NCI-H510A (cell line): ENCODE measurements at places on chromosomes 7 and 10.
A peak's percentile ranks its signal among the peaks of the same experiment; 100 is the strongest.

DNA sequence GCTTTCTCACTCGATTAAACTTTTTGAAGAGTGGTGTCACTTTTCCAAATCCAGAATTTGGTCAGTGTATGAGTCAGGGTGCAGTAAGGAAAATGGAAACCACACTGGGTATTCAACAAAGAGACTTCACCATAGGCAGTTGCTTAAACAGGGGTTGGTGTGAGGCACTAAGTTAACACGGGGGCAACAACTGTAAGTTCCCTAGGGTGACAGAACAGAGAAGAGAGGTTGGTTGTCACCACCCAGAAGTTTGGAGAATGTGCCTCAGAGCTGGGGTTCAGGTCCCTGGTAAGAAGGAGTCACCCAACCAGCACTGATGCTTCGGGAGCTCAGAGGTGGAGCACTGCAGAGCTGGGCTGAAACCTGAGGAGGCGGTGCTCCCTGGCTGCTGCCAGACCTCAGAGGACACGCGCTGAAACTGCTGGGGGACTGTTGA, 170.4 kb downstream of the ARID5B start:
- no peak for DNase-seq

- no peak for DNase-seq
These were observed 9.7 kb upstream of the BICC1 start for GRCh38 chr10:58502956-58503355.

- no peak for DNase-seq
These were observed 7.0 kb upstream of the HOXA11 start for GRCh38 chr7:27191833-27192545.

DNA sequence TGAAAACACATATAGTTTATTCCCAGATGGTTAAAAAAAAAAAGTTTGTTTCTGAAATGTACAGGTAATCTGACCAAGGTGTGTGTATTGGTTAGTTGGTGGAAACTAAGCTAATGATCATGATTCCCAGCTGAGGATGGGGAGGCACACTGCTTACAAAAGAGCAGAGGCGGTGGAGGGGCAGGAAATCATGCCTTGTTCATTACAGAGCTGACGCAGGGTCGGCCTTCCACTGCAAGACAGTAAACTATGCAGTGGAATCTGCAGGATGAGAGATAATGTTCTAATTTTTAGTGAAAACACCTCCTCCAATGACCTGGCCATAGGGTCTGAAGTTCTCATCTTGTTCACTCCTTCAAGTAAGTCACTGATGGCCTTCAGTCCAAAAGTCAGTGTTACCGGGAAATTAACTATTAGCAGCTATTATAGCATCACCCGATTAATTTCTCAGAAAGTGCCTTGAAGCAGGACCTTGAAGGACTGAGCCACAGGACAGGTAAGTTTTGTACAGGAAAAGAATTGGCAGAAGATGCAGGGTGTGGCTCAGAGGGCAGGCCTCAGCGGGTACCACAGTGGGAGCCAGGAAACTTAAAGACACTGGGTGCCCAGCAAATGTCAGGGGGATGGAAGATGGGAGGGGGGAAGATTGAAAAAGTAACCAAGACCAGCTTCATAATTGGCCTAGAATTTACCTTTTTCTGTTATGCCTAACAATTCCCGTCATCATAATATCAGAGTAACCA, 36.0 kb downstream of the MYOF start:
- DNase-seq, result no peak

DNA sequence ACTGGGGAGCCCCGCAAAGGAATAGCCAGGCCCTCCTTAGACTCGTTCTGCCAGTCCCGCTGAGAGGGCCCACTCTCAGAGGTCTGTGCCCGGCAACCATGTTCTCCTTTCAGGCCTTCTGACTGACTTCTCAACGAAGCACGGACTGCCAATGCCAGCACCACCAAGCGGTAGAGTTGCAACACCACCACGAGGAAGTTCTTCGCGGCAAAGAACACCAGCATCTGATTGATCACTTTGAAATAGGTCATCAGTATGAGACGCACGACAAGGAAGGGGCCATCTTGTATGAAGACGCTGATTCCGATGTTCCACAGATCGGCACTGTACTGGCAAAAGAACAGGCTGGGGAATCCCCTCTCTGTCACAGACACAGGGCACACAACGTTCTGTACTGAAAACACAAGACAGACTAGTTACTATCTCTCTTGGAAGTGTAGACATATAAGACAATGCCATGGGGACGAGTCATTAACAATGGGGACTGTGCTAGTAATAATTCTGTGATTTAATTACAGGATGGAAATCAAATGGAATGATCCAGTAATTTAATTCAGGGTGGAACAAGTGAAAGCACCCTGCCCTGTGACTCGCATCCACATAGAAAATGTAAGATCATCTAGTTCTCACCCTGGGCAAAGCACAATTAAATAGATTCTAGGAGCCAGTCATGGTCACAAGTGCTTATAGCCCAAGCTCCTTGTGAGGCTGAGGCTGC, 42.7 kb downstream of the TMEM26 start:
- DNase-seq, result no peak

- DNase-seq, result no peak
These were observed 2.5 kb downstream of the ACTR3B start for GRCh38 chr7:152762056-152762455.

- DNase-seq, result no peak
These were observed 58.1 kb upstream of the HABP2 start for GRCh38 chr10:113494761-113495160.

DNA sequence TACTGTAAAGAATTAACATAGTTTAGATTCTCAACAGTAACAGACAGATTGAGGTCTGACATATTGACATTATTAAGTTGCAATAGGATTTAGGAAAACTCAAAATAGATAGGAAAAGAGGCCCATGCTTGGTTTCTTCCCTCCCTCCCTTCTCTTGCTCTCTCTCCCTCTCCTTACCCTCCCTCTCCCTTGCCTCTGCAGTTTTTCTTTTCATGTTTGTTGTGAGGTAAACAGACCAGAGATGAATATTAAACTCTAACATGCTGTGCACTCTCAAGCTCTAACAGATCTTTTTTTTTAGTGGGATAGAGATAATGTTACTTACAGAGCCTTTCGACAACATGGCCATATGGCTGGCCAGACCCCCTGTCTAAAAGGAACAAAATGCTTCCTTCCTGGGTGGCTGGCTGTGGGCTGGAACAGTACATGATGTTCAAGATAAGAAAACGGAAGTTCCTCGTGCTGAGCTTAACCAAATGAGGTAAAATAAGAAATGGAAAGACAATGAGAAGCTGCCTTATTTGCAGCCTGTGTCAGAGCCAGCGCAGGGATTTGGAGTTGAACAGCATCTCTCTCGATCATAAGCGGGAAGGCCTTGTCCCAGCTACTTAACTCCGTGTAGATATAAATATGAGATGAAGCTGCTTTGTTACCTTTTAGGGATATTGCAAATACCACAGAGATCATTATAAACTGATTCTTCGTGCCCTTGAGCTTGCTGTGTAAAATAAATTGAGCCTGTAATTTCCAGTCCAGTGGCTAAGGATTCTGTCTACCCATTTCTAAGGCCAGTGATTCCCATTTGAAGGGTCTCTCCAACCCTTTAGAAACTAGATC, 391.9 kb upstream of the NPVF start:
- no peak for DNase-seq

- DNase-seq, result no peak
These were observed 64.8 kb upstream of the VIPR2 start for GRCh38 chr7:159209429-159209828.

DNA sequence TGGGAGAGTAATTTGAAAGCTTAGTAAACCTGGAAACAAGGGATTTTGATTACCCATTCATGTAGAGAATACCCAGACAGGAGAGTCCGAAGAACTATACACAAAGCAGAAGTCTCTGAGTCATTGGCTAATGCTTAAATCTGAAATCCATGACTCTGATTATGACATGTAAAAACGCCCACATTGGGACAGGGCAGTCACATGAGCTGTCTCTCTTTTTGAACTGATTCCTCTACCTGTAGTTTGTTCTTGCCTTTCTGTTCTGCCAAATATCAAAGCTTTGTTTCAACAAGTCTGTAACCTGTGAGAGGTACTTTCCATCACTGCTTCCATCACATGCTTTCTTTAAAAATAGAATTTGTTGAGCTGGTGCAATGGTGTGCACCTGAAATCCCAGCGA, 4.3 kb upstream of the GPNMB start:
- DNase-seq, result no peak

DNA sequence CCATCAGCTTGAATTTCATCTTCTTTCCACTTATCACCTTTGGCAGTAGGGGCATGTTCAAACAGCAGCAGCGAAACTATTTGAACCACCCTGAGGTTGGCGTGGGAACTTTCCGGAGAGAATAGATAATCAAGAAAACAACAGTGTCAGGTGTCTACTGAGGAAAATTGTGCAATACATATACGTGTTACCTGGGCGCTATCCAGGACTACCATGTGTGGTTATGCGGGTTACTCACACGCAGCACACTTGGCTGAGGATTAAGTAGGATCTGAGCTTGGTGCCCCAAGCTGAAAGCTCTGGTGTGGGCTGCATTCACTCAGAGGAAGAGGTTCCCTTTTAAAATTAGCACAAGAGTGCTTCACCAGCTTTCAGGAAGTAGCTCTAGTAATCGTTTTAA, 8.8 kb upstream of the ABI1 start:
- no peak for DNase-seq

DNA sequence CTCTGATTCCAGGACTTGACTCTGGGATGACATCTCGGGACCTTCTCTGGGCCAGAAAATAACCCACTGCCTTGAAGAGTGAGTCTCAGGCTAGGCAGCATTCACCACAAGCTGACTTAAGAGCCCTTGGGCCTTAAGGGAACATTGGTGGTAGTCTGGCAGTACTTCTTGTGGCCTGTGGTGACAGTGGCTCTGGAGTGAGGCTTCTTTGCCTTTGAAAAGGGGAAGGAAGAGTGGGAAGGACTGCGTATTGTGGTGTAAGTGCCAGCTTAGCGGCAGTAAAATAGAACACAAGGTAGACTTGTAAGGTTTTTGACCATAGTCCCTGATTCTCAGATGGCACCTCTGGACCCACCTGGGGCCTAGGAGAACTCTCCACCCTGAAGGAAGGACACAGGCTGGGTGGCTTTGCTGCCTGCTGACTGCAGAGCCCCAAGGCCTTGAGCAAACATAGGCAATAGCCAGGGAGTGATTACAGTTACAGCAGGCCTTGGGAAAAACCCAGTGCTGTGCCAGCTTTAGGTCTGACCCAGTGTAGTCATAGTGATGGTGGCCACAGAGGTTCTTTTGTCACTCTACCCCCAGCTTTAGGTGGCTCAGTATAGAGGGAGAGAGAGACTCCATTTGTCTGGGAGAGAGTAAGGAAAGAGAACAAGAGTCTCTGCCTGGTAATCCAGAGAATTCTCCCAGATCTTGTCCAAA, 483.9 kb downstream of the SH2D4B start:
- no peak for DNase-seq

GRCh38 chr7:157009778-157010587, 480 bp downstream of the MNX1 start:
- DNase-seq, result no peak

GRCh38 chr10:132350391-132350790, 18.4 kb downstream of the LRRC27 start:
- DNase-seq, result no peak

GRCh38 chr10:12633776-12634620, 284.7 kb downstream of the CAMK1D start:
- peak; percentile 23 for DNase-seq

GRCh38 chr10:110746254-110746826, 102.2 kb downstream of the RBM20 start:
- peak; percentile 46 for DNase-seq

- DNase-seq, result no peak
These were observed 178.9 kb upstream of the TMEM106B start for GRCh38 chr7:12032146-12032545.

GRCh38 chr7:89002981-89003956, 207.7 kb upstream of the TEX47 start:
- no peak for DNase-seq
